ENCODE measurements at places on chromosomes 3 and 15.

DNA sequence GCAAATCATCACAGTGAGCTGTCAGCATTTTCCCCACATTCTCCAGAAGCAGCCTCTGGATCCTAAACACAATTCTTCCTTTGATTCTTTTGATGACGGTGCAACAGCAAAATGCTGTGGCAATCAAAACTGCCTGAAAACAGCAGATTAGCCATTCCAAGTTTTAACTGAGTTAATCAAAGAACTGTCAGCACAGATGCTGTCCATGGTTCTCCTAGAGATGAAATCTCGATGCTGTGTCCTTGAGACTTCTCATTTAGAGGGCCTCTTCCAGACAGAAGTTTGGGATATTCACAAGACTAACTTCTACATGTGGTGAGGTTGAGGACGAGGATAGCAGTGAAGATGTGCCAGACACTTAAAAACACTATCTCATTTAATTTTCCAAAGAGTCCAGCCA is 50.4 kb upstream of the GYG1 start:
- DNase-seq, result no peak

GRCh38 chr3:169940470-169941181 is 26.0 kb upstream of the SEC62 start:
- DNase-seq, result no peak

DNA sequence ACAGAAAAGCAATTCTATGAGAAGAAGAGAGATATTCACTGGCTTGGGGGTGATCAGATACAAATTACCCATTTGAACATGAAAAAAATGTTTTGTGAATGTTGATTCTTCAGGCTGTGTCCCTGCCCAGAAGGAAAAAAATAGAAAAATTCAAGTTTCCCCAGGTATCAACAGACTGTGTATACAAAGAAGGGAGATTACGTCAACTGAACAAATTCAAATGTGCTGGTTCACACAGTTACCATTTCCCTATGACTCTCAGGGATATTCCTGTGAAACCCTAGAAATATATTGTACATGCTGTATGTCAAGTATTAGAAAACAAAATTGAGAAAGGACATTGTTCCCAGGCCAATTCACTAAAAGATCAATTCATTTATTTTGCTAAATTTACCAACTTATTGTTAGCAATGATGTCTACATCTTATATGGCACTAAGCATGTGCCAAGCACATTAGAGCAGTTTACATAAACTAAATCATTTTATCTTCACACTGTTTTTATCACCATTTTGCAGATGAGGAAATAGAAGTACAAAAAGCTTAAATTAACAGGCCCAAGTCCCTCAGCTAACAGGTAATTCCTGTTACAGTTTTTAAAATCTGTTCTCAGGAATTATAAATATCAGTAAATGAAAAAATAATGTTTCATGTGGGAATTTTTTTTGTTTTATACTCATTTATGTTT is 306.7 kb upstream of the ROBO2 start:
- no peak for DNase-seq

GRCh38 chr3:13025778-13026518 is 47.3 kb downstream of the IQSEC1 start:
- DNase-seq, result no peak

DNA sequence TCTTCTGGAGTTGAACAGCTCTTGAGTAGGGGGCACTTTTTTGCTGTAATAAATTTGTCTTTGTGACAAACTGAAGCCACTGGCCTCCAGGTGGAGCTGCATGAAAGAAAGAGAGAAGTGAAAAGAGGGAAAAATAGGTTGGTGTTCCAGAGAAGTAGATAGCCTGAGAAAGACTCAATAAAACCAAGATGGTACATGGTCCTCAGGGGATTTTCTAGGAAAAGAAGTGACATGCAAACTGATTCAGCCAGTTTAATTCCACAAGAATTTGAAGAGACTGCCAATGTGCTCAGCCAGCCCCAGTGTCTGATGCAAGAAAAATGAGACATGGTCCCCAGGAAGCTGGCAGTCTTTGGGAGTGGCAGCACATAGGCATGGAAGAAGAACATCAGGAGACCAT is 152.7 kb downstream of the CD47 start:
- no peak for DNase-seq

GRCh38 chr3:63949005-63949404 is 36.8 kb upstream of the SCAANT1 start:
- DNase-seq, result no peak

DNA sequence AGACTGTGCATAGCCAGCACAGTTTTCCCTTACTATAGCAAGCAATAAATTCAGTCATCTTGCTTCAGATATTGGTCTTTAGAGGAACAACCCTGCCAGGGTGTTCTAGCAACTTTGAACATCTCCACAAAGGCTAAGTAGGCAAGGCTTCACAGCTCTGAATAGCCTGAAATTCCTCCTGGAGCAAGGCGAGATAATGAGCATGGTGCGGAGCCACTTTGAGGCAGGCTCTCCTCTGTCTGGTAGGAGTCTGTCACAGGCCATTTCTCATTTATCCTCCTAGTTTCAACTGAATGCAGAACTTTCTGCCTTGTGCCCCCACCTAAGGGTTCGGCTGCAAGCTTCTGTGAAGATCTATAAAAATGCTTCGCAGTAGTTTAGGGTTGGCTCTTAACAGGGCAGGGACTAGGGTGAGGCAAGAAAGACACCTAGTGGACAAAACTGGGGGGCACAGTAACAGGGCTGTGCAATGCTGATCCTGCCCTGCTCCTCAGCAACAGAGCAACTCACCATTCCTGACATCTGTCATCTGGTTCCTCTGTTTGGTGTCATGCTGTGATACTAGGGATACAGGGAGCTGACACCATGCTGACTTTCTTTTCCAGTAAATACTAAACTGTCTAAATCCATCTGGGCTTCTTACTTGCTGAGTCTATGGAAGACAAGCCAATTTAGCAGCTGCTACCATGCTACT is 16.6 kb upstream of the EHHADH start:
- DNase-seq, result no peak
